Stimulated activated CD4-positive, alpha-beta T cell treated with anti-CD3 and anti-CD28 coated beads, Interleukin-15, amount 100 ng/mL, for 48 hours (primary cell): ENCODE measurements at places on chromosomes 4 and X.
A peak's percentile ranks its signal among the peaks of the same experiment; 100 is the strongest.

- peak; percentile 64 for DNase-seq
Observed at GRCh38 chrX:10119399-10119990, 37.3 kb upstream of the CLCN4 start.

DNA sequence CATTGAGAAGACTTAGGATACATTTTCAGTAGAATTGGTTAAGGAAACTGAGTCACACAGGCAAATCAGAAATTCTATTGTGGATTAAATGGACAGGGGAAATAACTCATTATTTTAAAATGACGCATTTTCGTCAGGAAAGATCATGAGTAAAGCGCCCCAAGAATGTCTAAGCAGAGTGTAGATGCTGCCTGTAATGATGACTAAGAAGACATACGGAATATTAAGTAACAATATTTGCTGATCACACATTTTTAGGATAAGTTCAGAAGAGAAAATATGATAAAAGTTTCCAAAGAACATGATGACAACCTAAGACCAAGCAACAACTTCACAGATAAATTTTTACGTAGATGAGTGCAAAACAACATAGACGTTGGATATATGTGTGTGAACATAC lies 596.3 kb upstream of the TENM3 start:
- no peak for DNase-seq

- DNase-seq, result no peak
Observed at GRCh38 chr4:54185044-54185780, 43.9 kb upstream of the PDGFRA start.

DNA sequence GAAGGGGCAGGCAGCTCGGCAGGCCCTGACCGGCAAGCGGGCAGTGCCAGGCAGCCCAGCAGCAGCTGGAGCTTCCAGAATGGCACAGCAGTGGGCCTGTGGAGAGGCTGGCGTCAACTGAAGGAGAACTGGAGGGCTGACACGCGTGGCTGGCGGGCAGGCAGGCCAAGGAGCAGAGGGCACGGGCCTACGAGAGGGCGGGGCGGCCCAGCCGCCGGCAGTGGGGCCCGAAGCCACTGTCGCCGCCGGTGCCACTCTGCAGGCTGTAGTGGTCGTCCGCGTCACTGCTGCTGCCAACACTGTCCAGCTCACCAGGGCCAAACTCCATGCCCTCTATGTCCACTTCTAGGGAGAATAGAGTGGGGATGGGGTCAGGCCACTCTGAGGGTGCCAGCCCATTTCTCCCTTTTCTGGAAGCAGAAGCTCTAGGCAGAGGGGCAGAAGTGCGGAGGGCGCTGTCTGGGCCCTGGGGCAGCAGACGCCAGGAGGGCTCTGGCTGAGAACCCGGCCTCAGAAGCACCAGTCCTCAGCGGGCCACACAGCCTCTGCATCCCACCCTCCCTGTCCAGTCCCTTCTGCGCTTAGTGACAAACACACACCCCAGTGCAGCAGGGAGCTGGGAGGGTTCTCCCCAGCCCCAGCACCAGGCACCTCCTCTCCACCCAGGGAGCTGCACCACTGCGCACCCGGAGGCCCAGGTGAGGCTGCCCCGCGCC lies 8.6 kb upstream of the HAUS3 start:
- no peak for DNase-seq

- no peak for DNase-seq
Observed at GRCh38 chrX:114615765-114616164, 31.9 kb downstream of the HTR2C start.

DNA sequence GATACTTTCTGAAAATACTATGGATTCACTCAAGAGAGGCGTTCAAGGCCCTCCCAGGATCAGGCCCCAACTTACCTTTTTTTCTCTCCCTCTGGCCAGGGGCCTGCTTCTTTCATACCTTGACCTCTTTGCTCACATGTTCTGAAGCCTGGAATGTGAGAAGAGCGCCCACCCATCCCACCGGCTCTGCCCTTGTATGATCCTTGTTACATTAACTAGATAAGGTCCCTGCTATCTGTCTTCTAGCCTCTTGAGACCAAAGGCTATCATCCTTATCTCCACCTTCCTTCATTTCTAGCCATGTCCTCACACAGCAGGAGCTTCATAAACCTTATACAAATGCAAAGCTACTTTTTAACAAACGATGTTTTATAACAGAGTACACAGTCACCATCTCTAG lies 45.9 kb downstream of the PROM1 start:
- no peak for DNase-seq

- no peak for DNase-seq
Observed at GRCh38 chr4:114205261-114205660, 225.8 kb upstream of the ARSJ start.

DNA sequence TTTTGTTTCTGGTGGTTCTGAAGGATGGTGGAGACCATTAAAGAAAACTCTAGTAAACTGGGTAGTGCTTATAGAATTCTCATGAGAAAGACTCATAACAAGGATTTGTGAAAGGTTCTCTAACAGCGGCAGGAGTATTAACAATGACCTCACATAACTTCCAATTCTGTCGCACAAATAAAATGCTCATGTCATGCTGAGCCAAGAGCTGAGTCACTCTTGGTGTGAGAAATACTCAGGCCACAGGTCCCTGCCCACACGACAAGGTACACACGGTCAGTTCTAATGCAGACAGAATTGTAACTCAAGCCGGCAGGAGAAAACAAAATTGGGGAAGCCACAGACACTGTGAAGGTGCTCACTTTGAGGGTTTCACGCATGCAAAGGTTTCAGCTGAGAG lies 34.4 kb upstream of the C4orf50 start:
- DNase-seq, result no peak
